Kidney capillary endothelial cell (primary cell): ENCODE measurements at places on chromosomes 1 and 21.
A peak's percentile ranks its signal among the peaks of the same experiment; 100 is the strongest.

GRCh38 chr1:111990878-111991718 lies 1.6 kb upstream of the KCND3 start:
- peak; percentile 36 for DNase-seq

DNA sequence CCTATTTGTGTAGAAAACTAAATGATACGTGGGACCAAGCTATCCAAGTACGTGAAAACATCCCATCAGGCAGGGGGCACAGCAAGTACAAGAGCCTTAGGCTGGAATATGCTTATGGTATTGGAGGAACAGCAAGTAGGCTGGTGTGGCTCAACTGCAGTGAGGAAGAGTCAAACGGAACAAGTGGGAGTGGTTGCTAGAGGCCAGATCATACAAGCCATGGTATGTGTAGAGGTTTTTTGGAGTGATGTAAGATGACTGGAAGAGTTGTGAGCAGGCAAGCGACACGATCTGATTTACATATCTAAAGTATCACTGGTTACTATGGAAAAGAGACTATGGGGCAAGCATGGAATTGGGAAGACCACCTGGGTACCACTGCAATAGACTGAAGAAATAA lies 27.8 kb downstream of the ELK4 start:
- no peak for DNase-seq

- no peak for DNase-seq
These were observed 7.7 kb upstream of the PPM1J start for GRCh38 chr1:112722601-112723510.

- no peak for DNase-seq
These were observed 49.3 kb downstream of the CDC42BPA start for GRCh38 chr1:227268943-227269342.

- no peak for DNase-seq
These were observed 31.1 kb downstream of the ROR1 start for GRCh38 chr1:63804829-63805484.

DNA sequence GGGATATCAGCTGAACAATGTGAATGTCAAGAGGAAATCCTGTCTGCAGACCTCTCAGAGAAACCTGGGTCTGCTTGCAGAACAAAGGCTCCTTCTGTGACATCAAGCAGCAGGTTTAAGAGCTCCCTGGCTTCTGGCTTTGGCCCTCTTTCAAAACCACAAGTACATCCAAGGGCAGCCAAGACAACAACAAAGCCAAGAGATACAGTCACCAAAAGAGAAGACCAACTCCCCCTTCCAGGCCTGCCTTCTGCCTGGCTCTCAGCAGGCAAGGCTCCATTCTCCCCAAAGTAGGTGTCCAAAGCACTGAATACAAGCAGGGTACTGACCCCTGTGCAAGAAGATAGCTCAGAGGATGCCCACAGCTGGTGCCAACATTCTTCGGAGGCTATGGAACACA lies 11.5 kb downstream of the BCAR3 start:
- DNase-seq = no peak

DNA sequence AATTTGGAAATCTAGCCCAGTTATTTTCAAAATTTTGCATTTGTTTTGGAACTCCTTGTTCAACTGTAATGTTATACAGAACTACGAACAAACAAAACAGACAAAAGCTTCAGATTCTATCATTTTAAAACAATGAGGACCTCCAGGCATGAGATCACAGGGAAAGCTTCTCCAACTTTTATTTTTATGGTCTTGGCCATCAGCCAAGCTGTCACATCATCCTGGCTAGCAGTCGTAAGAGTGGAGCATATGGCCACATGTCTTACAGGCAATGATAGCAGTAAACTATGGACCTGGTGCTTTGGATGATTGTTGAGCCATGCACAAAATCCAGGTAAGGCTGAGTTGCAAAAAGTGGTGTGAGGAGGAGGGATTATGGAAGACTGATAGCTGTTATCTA lies 299.6 kb downstream of the LMX1A start:
- DNase-seq = no peak

DNA sequence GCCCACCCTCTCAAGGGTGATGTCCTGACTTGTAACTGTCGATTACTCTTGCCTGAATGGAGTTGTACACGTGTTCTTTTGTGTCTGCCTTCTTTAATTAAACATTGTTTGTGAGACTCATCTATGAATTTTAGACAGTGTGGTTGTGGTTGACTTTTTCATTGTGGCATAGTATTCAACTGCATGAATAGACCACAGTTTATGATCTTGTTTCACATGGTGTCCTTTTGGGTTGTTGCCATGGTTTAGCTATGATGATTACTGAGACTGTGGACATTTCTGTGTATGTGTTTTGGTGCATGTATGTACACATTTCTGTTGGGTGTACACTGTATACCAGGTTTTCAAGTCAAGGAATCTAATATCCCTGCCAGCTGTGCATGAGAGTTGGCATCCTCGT lies 30.1 kb downstream of the PRMT2 start:
- no peak for DNase-seq

- no peak for DNase-seq
These were observed 11.5 kb downstream of the MCOLN2 start for GRCh38 chr1:84985365-84985764.

DNA sequence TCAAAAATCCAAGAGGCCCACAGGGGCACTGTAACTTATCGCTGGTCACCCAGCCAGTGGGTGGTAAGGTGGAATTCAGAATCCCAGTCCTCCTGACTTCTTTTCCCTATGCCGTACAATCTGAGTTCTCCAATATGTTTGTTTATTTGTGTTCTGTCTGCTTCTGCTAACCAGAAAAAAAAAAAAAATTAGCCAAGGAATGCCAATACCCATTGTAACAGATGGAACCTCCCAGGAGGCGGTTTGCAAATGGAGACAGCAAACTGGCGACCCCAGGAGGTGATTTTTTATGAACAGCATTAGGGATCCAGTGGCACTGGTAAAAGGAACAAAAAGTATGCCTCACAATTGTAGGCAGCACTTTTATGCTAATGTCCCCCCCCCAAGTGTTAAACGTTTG lies 189.0 kb upstream of the FGGY start:
- no peak for DNase-seq

DNA sequence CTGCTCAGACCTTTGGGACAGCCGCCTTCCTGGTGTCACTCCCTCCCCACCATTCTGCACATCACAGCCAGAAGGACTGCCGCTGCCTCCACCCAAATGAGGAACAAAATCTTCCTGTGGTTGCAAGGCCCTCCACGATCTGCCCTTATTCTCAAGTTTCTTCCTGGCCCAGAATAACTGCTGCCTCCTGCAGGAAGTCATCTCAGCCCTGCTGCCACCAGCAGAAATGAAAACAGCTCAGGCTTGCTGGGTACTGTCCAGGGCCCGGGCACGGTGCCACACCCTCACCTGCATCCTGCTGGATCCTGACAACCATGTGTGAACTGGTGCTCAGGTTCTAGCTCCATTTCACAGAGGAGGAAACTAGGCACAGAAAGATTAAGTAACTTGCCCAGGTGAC lies 2.8 kb downstream of the CLDN19 start:
- no peak for DNase-seq

DNA sequence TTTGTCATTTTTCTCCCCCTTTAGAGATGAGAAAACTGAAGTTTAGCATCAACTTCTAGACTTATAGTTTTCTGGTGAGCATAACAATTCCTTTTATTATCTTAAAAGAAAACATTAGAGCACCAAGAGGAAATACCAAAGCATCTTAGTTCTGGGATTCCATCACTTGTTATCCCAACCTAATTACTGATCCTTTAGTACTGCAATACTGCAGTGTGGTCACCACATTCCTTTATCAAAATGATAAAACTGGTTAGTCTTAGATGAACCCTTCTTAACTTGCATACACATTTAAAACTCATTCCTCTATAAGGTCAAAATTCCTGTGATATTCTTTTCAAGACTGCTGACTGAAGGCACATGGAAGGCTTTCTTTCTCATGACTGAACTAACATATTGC lies 23.1 kb downstream of the SOD1 start:
- no peak for DNase-seq

DNA sequence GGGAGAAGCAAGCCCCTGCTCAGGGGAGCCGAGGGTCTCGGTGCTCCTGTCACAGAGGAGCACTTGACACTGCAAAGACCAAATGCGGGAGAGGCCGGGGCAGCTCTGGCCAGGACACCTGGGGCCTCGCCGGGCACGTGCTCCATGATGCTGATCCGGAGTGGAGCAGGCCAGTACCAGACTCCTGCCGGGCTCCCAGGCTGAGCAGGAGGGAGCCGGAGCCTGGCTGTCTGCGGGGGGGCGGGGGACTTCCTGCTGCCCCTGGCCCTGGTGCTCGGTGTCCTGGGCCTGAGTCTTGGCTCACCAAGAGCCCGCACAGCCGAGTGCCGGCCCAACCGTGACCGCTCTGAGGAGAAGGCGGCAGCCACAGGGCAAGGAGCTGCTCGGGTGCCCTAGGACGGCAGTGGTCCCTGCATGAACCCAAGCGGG lies 38.5 kb upstream of the TMEM52 start:
- DNase-seq = no peak

DNA sequence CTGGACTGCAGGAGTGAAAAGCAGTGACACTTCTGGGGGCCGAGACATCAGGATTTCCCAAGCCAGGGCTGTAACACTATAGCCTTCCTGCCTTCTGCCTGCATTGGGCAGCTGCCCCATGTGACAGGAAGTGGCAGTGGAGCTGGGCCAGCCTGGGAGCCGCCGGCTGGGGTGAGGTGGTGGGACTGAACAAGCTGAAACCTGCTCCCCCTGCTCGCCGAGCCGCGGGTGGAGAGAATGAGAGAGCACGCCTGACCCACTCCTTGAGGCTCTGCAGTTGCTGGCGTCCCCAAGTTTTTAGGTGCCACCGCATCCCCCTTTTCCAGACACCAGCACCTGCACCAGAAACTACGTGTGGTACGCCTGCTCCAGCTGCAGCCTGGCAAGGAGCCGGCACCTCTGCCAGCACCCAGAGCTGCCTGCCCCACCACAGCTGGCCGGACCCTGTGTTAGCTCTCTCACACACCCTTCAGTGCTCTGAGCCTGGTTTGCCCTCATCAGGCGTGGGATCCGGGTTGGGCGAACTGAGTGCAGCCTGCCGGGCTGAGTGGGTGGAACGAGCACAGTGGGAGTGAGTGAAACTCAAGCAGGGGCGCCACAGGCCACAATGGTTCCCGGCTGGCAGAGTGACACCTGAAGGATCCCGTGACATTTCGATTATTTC lies 119.4 kb downstream of the AKT3 start:
- DNase-seq = no peak
